Activated CD8-positive, alpha-beta memory T cell treated with anti-CD3 and anti-CD28 coated beads, Interleukin-2, amount 50 U/mL, for 48 hours (primary cell): ENCODE measurements at places on chromosomes 1 and 21.

- DNase-seq, result no peak
These were observed 687.0 kb upstream of the ADGRL4 start for GRCh38 chr1:79693441-79694114.

GRCh38 chr1:236163463-236164153 lies 21.3 kb downstream of the GPR137B start:
- DNase-seq, result peak; percentile 44

- DNase-seq, result no peak
These were observed 200.0 kb downstream of the SETD4 start for GRCh38 chr21:35860189-35860869.

DNA sequence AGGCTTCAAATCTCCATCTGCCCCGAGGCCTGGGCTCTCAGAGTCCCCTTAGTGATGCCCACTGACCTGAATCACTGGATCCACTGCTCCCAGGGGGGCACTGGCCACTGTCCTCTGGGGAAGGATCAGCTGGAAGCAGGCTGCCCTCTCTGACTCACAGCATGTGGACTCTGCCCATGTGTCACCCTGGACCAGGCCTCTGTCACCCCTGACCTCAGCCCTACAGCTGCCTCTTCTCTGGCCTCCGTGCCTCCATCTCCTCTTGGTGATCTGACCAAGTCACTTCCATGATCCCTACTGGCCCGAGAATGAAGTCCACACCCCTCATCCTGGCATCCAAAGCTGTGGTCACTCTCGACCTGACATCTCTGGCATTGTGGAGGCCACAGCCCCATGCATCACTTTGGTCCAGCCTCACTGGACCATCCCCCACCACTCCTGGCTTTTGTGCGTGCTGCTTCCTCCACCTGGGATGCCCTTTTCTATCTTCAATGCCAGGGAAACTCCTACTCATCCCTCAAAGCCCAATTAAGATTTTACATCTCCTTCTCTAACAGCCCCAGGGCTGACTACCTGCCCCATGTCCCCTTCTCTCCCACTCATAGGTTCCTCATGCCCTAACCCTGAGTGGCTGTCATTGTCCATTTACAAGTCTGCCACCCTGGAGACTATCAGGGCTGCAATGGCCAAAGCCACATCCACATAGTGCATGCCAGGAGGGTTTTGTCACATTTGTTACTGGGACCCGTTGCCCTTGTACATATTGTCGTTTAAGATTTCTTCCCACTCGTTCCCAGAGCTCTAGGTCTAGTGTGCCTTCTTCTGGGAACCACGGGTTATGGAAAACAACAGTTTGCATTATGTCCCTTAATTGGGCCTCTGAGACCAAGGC lies 685.0 kb downstream of the MATN1 start:
- DNase-seq, result no peak

DNA sequence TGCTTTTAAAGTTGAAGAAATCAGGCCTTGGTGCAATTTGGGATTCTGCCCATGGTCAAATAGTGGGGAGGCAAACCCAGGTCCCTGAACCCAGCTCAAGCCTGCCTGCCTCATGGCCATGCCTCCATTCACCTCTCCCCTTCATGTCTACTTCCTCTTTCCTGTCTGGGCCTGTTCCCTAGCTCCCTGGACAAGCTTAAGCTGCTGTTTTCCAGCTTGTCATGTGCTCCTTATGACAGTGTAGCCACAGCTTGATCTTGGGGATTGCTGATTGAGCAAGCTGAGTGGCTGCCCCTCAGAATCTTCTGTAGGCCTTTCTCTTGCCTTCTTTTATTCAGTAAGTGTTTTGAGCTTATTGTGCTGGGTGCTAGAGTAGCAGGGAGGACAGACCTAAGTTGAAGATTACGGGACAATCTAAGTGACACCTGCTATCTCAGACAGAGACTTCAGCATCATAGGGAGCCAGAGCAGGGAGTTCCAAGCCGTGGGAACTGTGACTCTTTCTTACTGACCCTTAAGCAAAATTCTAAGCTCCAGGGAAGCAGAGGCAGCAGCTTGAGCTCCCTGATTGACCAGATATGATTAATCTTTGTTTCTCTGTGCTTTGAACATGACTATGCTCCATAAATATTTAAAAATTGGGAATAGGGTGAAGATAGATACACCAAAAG lies 520 bp upstream of the MR1 start:
- DNase-seq, result peak; percentile 67

- no peak for DNase-seq
These were observed 55.3 kb downstream of the RRAGC start for GRCh38 chr1:38804062-38804886.

- no peak for DNase-seq
These were observed 35.2 kb downstream of the PTPRC start for GRCh38 chr1:198674009-198674408.

DNA sequence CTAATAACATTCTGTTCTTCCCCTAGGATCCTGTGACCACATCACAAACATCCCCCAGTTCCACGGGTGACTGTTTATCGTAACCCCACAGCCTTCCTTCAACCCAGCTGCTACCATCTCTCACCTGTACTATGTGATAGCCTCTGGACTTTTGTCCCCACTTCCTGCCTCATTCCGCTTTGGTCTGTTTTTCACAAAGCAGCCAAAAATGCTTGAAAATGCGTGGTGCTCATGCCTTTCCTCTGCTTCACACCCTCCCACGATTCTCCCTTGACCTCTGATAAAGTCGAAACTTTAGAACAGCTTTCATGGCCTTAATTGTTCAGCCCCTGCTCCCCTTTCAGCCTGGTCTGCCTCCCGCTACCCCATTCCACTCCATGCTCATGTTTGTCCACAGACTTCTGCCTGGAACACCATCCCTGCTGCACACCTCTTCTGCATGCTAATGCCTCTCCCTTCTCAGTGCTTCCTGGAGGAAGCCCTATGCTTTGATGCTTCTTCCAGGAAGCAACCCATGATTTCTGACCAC lies 165.6 kb downstream of the PLPP3 start:
- DNase-seq, result no peak

GRCh38 chr1:171460018-171460620 lies 25.2 kb upstream of the PRRC2C start:
- no peak for DNase-seq

- no peak for DNase-seq
These were observed 136.1 kb upstream of the JUN start for GRCh38 chr1:58919959-58920321.

DNA sequence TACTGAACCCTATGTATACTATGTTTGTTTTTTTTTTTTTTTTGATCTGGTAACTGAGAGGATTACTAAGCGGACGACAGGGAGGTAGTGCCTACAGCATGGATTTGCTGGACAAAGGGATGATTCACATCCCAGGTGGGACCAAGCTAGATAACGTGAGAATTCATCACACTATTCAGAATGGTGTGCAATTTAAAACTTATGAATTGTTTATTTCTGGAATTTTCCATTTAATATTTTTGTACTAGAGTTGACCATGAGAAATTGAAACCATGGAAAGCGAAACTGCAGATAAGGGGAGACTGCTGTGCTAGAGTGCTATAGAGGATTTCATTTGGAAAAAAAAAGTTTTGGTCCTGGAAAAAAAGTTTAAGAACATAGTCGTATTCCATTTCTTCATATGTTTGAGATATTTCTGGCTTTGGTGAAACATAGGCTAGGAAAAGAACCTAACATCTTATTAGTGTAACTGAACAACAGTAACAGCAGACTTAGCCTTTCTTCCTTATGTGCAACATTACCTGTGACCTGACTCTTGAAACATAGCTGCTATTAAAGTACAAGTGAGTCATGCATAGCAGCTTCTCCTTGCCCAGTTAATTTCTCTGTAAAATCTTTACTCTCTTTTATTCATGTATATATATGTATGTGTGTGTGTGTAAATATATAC lies 202.5 kb downstream of the FGGY start:
- DNase-seq, result no peak

DNA sequence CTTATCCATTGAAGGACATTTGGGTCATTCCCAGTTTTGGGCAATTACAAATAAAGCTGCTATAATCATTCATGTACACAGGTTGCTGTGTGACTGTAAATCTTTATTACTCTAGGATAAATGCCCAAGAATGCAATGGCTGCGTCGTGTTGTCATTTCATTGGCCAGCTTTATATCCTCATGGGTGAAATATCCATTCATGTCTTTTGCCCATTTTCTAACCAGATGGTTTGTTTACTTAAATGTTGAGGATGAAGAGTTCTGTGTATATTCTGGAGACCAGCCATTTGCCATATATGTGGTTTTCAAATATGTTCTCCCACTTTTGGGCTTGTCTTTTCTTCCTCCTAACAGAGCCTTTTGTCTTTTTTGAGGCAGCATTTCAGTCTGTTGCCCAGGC lies 25.3 kb downstream of the TRIM11 start:
- no peak for DNase-seq

DNA sequence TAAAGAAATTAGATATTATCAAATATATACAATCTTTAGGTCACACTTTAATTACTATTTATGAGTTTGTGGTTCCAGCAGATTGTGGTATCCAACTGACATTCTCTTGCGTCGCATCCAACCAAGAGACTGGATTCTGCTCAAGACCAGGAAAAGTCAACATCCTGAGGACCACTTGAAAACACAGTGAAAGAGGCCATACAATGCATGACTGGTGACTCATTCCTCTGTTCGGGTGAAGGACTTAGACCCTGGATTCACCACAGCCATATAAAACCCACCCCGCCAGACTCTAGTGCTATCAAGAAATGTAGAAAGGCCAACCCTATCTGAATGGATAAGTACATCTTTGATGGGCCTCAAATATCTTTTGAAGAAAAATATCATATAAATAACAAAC lies 14.5 kb upstream of the CFHR4 start:
- no peak for DNase-seq

DNA sequence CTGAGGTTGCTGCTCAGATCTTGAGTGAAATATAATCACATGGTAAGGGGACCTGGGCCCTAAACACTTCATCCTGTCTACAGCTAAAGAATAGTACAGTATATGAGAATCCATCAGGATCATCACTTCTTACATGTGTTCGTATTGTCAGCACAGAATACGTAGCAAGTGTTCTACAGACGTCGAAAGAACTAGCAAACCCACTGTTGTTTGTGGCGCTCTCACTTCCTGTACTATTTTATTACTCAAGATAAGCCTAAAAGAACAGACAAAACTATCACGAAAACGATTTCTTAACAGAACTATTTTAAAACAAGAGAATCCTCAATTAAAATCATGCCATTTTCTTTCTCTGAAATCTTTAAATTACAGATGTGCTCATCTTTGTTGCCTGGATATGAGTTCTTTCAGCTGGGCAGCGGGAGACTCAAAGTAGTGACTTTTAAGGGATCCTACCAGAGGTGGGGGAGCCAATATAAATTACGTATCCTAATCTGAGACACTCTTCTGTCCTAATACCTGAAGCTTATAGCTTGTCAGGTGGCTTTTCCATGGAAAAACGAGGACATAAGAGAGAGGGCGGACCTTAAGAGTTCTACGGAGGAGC lies 724 bp downstream of the ST7L start:
- DNase-seq, result no peak

- DNase-seq, result no peak
These were observed 1046.2 kb downstream of the AMY1C start for GRCh38 chr1:104795931-104796330.

GRCh38 chr1:235865565-235866204 lies 1.0 kb downstream of the LYST start:
- DNase-seq, result no peak

DNA sequence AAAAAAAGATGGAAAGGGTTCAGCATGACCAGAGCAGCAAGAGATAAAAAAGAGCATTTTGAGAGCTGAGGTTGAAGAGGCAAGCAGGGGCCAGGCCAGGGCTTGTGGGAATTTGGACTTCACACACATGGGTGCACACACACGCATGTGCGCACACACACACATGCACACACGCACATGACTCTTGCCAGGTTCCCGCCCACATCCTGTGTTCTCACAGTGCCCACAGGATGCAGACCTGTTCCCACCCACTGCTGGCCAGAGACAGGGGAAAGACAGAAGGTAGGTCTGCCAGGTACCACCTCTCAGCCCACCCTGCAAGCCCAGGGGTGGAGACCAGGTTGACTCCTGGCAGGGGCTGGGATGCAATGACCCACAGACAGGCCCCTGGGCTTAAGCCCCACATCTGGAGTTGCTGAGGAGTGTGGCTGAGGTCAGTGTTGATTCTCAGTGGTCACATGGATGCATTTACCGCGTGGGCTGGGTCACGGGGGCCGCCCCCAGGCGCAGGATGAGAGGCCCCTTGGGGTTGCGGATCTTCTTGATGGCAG lies 4.4 kb downstream of the COL16A1 start:
- DNase-seq, result no peak

- DNase-seq, result no peak
These were observed 313.5 kb downstream of the DISC1 start for GRCh38 chr1:231940116-231940515.
